Chondrocyte (in vitro differentiated cells): ENCODE measurements at places on chromosomes 4 and X. TPM values are rescaled to one million over a fixed set of nuclear protein-coding genes. Genes with fewer than 3 reads are reported as not detected.
A peak's percentile ranks its signal among the peaks of the same experiment; 100 is the strongest.

- no peaks in the 10 kb centered on the region for H3K36me3 ChIP-seq
- no peak for DNase-seq
- no peaks in the 10 kb centered on the region for H3K4me1 ChIP-seq
- peaks cover 1% of the 10 kb centered on the region for H3K27me3 ChIP-seq
- H3K27ac ChIP-seq: no peak overlapping the region
Observed at GRCh38 chrX:124342174-124342867, 4.0 kb upstream of the SH2D1A start.

GRCh38 chr4:48589098-48589445 lies 99.0 kb downstream of the ZAR1 start:
- peaks cover 15% of the 10 kb centered on the region for H3K36me3 ChIP-seq
- no peak for DNase-seq
- H3K27me3 ChIP-seq: no peaks in the 10 kb centered on the region

DNA sequence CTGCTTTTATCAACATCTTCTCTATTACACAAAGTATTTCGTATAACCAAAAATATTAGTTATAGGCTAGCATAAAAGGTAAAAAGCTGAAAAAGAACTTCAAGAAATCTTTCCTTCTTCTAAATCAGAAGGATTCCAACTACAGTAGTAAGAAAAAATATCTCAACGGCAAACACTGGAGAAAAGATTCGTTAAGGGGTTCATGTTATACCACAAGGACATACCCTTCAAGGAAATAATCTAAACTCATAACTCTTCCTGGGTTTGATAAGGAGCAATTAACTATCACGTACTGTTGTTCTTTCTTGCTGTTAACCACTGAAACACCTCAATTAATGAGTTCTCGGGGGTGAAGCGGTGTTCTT lies 1.5 kb downstream of the SMIM14 start:
- peak overlapping the region; percentile 98 for H3K27ac ChIP-seq
- no peak for DNase-seq
- H3K4me1 ChIP-seq: peaks cover 45% of the 10 kb centered on the region
- peak overlapping the region; percentile 85 for H3K4me3 ChIP-seq
- no peaks in the 10 kb centered on the region for H3K36me3 ChIP-seq

DNA sequence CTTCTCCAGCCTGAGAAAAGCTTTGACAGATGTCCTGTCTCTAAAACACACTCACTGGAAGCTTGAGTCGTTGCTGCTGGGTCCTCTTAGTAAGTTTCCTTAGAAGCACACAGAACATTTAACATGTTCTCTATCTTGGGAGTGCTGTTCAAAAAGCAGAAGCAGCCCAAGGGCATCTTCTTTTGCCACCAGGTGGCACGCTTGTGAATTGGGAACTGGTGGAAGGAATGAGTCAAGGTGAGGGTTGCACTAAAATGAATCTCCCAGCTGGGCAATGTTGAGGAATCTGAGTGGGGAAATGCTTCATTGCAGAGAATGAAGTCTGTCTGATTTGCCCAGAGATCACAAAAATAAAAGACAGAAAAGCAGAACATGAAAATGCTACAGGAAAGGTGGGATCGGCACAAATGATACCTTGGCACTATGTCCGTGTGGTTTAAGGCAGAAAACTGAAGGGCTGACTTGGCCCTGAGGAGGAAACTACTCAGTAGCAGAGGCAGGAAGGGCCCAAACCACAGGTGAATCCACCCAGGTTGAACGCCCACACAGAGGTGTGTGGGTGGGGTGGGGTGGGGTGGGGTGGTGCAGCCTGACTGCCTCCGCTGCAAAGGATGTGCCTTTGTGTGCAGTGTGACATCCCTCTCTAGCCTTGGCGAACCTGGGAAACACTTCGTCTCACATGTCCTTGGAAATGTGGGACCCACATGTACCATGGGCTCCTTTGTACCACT lies 26.0 kb downstream of the KIT start:
- H3K27ac ChIP-seq: no peak overlapping the region
- no peak for DNase-seq
- no peak overlapping the region for H3K4me3 ChIP-seq
- no peaks in the 10 kb centered on the region for H3K27me3 ChIP-seq
- peaks cover 11% of the 10 kb centered on the region for H3K4me1 ChIP-seq

Gene TBX22
- total RNA-seq: not detected in 3 replicates

Gene NSUN7
- total RNA-seq: 2.4 to 6.1 TPM (median 5.1 TPM) in 3 replicates

Gene TRIM60
- not detected in 3 replicates for total RNA-seq

Gene PAGE1
- not detected in 3 replicates for total RNA-seq

DNA sequence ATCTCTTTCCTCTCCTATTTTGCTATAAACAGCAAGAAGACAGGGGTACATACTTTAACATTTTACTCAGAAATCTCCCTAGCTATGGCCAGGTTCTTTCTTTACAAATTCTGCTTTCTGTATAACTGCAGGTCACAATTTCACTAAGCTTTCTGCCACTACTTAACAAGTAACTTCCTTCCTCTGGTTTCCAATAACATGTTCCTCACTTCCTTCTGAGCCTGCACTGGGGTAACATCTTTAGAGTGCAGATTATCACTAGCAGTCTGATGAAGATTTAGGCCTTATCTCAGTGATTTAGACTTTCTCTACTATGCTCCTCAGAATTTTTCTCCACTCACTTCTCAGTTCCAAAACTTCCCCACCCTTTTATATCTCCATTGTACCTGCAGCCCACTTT lies 1930.5 kb upstream of the AGA start:
- no peaks in the 10 kb centered on the region for H3K27me3 ChIP-seq
- H3K36me3 ChIP-seq: no peaks in the 10 kb centered on the region
- H3K27ac ChIP-seq: no peak overlapping the region

Gene TMPRSS11F
- total RNA-seq: not detected in 3 replicates

Gene PCDH11X
- not detected in 3 replicates for total RNA-seq

Gene SPANXB1
- total RNA-seq: not detected in 3 replicates

GRCh38 chr4:48558026-48558425 lies 68.0 kb downstream of the ZAR1 start:
- peaks cover 27% of the 10 kb centered on the region for H3K36me3 ChIP-seq
- H3K27me3 ChIP-seq: no peaks in the 10 kb centered on the region
- DNase-seq: no peak

Gene WDR45
- 49.2 to 63.0 TPM (median 49.3 TPM) in 3 replicates for total RNA-seq

GRCh38 chrX:112367065-112367464 lies 284.5 kb upstream of the TRPC5 start:
- H3K4me3 ChIP-seq: no peak overlapping the region
- no peaks in the 10 kb centered on the region for H3K36me3 ChIP-seq
- no peak for DNase-seq
- no peaks in the 10 kb centered on the region for H3K4me1 ChIP-seq
- no peak overlapping the region for H3K27ac ChIP-seq

Gene OPHN1
- 6.0 to 9.2 TPM (median 6.1 TPM) in 3 replicates for total RNA-seq

Gene KCND1
- 1.4 to 1.7 TPM (median 1.6 TPM) in 3 replicates for total RNA-seq

GRCh38 chr4:109848501-109848900 lies 594 bp downstream of the LRIT3 start:
- H3K4me3 ChIP-seq: no peak overlapping the region
- DNase-seq: no peak
- H3K36me3 ChIP-seq: no peaks in the 10 kb centered on the region
- H3K27me3 ChIP-seq: peaks cover 6% of the 10 kb centered on the region

Gene MAGEA9B
- total RNA-seq: not detected in 3 replicates

DNA sequence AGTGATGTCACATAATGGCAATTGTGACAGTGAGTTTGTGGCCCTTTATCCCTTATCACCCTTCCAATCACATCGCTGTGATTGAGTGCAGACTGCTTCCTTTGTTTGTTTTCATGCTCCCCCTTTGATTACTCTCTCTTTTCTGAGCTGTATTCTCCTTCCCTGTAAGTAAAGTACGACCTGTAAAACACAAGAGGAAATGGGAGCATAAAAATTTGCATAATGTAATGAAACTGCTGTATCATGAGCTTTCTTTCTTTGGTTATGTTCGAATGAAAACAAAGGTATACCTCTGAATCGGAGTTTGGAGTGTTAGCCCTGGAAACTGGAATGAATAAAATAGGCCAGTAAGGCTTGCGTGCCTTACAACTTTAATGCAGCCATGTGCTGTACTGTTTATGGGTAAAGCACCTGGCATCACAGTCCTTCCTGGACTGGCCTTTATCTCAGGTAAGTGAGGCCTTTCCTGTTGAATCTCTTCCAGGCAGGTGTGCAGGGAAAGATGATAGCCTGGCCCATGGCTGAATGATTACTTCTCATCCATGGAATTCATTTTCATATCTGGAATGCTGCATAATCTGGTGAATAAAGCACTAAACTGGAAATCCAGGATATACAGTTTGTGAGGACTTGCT lies 26.6 kb upstream of the HS3ST1 start:
- no peak overlapping the region for H3K4me3 ChIP-seq
- H3K27me3 ChIP-seq: peaks cover 9% of the 10 kb centered on the region

GRCh38 chr4:44760142-44760898 lies 34.0 kb upstream of the GNPDA2 start:
- H3K27me3 ChIP-seq: peaks cover 33% of the 10 kb centered on the region
- H3K4me3 ChIP-seq: no peak overlapping the region
- no peaks in the 10 kb centered on the region for H3K36me3 ChIP-seq

Gene ZNF185
- 6.0 to 14.0 TPM (median 13.7 TPM) in 3 replicates for total RNA-seq

Gene TRIM75
- not detected in 3 replicates for total RNA-seq

Gene STBD1
- total RNA-seq: 3.6 to 15.0 TPM (median 12.9 TPM) in 3 replicates

- H3K36me3 ChIP-seq: peaks cover 1% of the 10 kb centered on the region
- H3K27ac ChIP-seq: no peak overlapping the region
- no peak for DNase-seq
- no peak overlapping the region for H3K4me3 ChIP-seq
Observed at GRCh38 chr4:76538296-76538695, 103.3 kb downstream of the SHROOM3 start.

DNA sequence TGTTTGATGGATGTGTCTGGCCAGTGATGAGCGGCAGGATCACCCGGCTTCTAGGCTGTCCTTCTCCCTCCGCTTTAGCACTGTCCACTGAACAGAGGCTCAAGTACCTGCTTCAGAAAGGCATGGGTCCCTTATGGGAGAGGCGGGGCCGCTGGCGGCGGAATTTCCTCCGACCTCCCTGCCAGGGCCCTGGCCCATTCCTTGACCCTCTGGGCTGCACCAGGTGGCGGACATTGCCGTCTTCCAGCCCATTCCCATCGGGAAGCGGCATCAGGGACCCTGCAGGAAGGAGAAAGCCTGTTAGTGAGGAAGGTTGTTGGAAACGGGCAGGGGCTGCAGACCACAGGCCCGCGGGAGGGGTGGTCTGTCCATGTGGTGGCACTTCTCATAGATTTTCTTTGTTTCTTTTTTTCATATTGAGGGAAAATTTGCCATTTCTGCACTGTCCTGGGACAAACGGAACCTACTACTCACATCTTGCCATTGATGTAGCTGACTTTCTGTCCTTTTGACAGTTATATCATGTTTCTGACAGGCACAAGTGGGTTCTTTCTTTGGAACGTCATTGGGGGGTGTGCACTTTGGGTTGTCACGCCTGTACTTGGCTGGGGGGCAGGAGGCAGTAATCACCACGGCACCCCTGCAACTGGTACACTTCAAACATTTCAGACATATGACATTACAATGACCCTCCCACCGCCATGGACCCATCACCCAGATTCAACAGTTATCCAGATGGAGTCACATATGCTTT lies 6.1 kb downstream of the APLN start:
- no peak overlapping the region for H3K4me3 ChIP-seq
- H3K27me3 ChIP-seq: peaks cover 20% of the 10 kb centered on the region

Gene MRFAP1L1
- total RNA-seq: 44.7 to 52.9 TPM (median 46.5 TPM) in 3 replicates

GRCh38 chrX:154979629-154980028 lies 42.9 kb downstream of the F8 start:
- no peak overlapping the region for H3K27ac ChIP-seq
- no peak for DNase-seq
- no peaks in the 10 kb centered on the region for H3K27me3 ChIP-seq

DNA sequence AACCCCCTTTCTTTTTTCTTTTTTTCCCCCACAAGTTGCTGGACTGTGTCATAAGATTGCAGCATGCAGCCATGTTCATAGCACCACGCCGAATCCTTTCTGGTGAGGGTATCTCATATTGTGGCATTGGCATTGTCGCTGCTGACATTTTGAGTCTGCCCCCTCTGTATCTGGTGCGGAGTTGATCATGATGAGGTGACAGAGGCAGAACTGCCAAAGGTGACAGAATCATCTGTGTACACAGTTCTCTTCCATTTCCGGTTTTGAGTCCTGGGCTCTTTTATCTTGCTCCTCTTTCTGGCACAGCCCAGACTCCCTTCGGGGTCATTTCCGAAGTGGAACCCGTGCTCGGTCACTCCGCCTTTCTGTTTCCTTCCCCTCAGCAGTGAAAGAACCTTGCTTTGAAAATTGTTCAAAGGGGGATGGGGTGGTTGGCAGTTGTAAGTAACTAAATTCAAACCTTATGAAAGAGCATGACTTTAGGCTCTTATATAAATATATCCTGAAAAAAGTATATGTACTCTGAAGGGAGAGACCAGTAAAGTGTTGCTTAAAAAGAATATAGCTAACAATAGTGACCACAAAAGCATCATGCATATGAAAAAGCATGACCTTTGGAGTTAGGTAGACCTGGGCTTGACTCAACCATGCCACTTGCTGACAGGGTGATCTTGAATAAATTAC lies 55.0 kb upstream of the BMP2K start:
- no peaks in the 10 kb centered on the region for H3K36me3 ChIP-seq
- H3K27me3 ChIP-seq: no peaks in the 10 kb centered on the region
- H3K27ac ChIP-seq: no peak overlapping the region
- DNase-seq: no peak

Gene PCDH7
- total RNA-seq: 70.3 to 141 TPM (median 72.3 TPM) in 3 replicates

- DNase-seq: no peak
- peaks cover 30% of the 10 kb centered on the region for H3K4me1 ChIP-seq
- no peak overlapping the region for H3K4me3 ChIP-seq
- H3K36me3 ChIP-seq: no peaks in the 10 kb centered on the region
- no peak overlapping the region for H3K27ac ChIP-seq
Observed at GRCh38 chrX:134673123-134673522, 14.9 kb upstream of the PLAC1 start.

- peak; percentile 92 for DNase-seq
- peak overlapping the region; percentile 41 for H3K4me3 ChIP-seq
- no peak overlapping the region for H3K27ac ChIP-seq
Observed at GRCh38 chrX:331151-331824, 12.7 kb upstream of the GTPBP6 start.

DNA sequence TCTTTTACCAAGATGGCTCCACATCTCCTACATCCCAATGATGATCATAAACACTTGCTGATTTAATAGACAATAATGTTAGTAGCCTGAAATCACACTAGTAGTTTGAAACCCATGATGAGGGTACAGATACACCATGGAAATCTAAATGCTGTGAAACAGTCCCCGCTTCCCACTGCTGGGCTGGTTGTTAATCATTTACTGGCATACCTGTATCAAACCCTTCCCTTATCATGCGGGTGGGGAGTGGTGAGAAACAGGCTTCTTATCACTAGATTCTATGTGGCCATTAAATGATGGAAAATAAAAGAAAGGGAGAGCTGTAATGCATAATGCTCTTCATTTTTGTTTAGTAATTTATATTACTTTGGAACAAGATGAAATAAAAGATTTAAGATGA lies 21.9 kb downstream of the MAOA start:
- no peaks in the 10 kb centered on the region for H3K36me3 ChIP-seq
- DNase-seq: no peak
- no peak overlapping the region for H3K4me3 ChIP-seq
- no peaks in the 10 kb centered on the region for H3K27me3 ChIP-seq
- H3K4me1 ChIP-seq: peaks cover 19% of the 10 kb centered on the region

GRCh38 chrX:17529151-17529745 lies 154.2 kb downstream of the NHS start:
- H3K4me3 ChIP-seq: no peak overlapping the region
- peaks cover 55% of the 10 kb centered on the region for H3K4me1 ChIP-seq
- no peaks in the 10 kb centered on the region for H3K27me3 ChIP-seq
- H3K36me3 ChIP-seq: no peaks in the 10 kb centered on the region
- no peak overlapping the region for H3K27ac ChIP-seq

Gene GSX2
- total RNA-seq: not detected in 3 replicates

GRCh38 chr4:120555058-120555457 lies 367.5 kb downstream of the PRDM5 start:
- H3K27me3 ChIP-seq: no peaks in the 10 kb centered on the region
- no peaks in the 10 kb centered on the region for H3K36me3 ChIP-seq
- H3K4me3 ChIP-seq: no peak overlapping the region
- peaks cover 6% of the 10 kb centered on the region for H3K4me1 ChIP-seq
- no peak overlapping the region for H3K27ac ChIP-seq
